ENCODE measurements at places on chromosomes 7 and 10. TPM values are rescaled to one million over a fixed set of nuclear protein-coding genes. Genes with fewer than 3 reads are reported as not detected.

GRCh38 chr7:152489044-152489443, 53.2 kb upstream of the KMT2C start:
- DNase-seq = no peak

GRCh38 chr7:151269511-151269910, 21.0 kb upstream of the SMARCD3 start:
- no peak for DNase-seq

- DNase-seq = no peak
These were observed 30.0 kb upstream of the KNDC1 start for GRCh38 chr10:133129859-133130495.

- DNase-seq = no peak
These were observed 135.2 kb upstream of the MGMT start for GRCh38 chr10:129331839-129332220.

GRCh38 chr7:148585399-148585798, 5.2 kb upstream of the C7orf33 start:
- no peak for DNase-seq

DNA sequence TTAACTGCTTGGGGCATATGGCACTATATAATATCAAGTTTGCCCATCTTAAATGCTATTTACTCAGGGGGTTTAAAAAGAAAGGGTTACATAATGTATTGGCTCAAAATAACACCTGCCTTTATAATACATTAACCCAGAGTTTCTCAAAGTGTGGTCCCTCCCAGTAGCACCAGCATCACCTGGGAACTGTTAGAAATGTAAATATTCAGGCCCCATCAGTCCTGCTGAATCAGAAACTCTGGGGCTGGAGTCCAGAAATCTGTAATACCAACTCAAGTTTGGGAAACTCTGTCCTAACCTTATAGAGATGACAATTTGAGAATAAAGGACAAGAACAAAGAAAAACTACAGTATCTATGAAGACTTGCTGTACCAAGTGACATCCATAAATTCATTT, 270.7 kb downstream of the PARD3 start:
- no peak for DNase-seq

GRCh38 chr10:63671317-63671937, 150.2 kb downstream of the REEP3 start:
- DNase-seq = no peak

DNA sequence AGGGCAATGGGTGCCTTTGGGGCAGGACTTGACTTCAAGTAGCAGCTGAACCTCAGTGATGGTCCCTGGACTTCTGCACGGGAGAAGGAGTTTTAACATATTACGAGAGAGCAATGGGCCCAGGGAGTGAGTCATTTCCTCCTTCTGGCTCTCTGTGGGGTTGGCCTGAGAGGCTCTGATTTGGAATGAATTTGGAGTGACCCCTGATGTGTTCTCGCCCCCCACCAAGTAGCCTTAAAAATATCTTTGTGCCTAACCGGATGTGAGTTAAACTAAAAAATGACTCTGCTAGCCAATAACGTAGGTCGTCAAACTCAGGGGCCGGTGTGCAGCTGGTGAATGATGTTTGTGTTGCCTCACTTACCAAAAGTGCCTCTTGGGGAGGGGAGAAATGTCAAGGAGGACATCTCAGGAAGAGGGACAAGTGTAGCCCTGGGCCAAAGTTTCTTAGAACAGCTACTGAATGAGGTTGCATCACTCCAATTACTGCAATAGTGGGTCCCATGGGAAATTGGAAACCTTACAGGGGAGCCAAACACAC, 656.6 kb downstream of the INHBA start:
- DNase-seq = no peak

DNA sequence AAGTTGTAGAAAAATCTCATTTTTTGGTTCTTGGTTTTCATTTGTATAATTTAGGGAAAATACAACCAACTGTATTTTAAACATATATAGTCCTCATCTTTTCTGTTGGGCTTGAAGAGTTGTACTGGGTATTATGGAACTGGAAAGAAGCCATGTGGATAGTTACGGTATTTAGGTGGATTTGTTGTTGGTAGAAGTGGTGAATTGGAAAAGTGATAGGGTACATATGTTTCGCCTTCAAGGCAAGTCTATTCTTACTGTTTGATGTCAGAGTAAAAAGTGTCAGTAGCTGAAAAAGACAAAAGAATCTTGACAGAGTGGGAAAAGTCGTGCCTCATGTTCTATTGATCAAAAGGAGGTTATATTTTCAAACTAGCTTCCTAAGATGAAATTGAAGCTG, 64.6 kb downstream of the GBF1 start:
- no peak for DNase-seq

GRCh38 chr10:12350925-12351324, 1.6 kb downstream of the CAMK1D start:
- DNase-seq = no peak

DNA sequence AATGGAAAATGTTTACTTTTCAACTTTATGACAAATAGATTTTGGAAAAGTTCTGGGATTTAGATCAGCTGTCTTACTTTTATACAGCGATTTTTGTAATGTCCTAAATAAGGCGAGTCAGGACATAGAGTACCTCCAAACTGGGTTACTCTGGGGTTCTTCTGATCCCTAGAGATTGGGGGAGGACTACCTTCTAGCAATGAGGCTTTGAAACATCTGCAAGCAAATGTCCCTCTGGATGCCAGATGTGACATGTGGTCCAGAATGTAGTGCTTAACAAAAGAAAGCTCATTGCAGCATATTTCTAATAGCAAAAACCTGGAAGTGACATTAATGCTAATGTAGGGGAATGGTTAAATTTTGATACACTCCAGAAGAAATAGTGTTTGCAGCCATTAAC, 36.1 kb downstream of the ABRAXAS2 start:
- no peak for DNase-seq

- DNase-seq = no peak
These were observed at the start of gene GIMAP6 for GRCh38 chr7:150631866-150632864. Gene GIMAP6 (minus strand): TSS chr7:150632385. CDS start chr7:150630142, 2,243 bp downstream.

- DNase-seq = no peak
These were observed 31.4 kb upstream of the IL6 start for GRCh38 chr7:22695476-22696132.

GRCh38 chr10:88944813-88945212, 7.8 kb downstream of the ACTA2 start:
- DNase-seq = no peak

- no peak for DNase-seq
These were observed 1.2 kb downstream of the PALD1 start for GRCh38 chr10:70479626-70480238.

- no peak for DNase-seq
These were observed 15.9 kb upstream of the C10orf120 start for GRCh38 chr10:122715576-122715975.

GRCh38 chr10:15333909-15334649, 37.0 kb downstream of the FAM171A1 start:
- no peak for DNase-seq

DNA sequence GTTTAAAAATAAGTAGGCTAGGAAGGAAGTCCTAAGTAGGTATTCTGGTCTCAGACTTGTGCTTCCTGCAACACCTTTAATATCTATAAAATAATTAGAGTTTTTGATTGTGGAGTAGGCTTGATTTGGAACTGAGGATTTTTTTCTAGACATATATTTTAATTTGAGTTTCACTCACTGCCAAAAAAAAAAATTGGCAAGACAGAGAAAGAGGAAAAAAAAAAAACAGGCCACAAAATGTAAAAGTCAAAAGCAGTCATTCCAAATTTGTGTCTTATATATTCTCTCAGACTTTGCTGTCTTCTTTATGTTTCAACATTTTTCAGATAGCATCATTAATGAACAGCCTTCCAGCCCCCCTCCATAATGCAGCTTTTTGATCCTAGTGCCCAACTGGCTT, 346.1 kb downstream of the NRG3 start:
- no peak for DNase-seq

DNA sequence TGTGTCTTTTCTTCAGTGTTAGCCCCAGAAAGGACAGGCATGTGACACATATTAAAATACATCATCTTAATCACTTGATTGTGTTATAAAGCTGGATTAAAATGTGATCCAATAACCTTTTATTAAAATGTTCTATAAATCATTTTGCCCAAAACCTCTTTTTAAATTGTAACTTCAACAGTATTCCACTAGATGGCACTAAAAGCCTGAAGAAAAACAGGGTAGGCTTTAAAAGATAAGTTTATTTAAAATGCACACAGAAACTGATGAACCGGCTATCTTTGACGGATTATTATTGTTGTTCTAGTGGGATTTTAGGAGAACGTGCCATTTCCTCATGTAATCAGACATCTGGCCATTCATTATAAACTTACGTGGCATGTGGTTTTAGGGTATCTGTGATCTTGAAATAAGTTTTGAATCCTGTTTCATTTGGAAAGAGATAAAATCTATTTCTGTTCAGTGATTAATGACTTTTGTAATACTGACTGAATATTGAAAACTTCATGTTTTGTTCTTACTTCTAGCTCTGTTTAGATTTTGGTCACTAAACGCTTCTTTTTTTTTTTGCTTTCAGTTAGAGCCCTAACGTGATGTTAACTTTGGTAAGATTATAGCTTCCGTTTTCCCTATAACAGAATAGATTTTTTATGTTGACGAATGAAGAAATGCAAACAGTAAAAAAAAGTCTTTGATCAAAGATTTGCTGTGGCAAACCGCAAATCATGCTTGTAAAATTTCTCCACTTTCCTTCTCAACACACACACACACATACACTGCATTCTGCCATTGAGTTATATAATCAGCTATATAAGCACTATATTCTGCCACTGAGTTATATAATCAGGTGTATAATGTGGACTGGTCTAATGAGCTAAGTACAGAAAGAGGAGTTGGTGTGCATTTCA, 13.6 kb downstream of the VPS50 start:
- peak; percentile 16 for DNase-seq

DNA sequence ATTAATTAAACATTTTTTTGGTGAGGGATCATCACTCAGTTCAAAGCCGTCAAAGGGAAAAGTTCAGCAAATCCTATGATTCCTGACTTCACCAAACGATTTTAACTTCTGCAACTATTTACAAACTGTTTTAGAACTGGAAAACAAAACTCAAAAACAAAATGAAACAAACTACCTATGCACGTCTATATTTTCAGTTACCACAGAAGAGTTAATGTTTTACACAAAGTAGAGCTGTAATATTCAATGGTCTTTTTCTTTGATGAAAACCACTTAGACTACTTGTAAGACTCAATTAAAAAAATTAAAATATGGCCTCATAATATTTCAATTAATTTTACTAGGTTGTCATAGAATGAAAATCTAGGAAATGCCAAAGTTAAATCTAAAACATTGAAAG, 131.5 kb downstream of the ATE1 start:
- DNase-seq = no peak

DNA sequence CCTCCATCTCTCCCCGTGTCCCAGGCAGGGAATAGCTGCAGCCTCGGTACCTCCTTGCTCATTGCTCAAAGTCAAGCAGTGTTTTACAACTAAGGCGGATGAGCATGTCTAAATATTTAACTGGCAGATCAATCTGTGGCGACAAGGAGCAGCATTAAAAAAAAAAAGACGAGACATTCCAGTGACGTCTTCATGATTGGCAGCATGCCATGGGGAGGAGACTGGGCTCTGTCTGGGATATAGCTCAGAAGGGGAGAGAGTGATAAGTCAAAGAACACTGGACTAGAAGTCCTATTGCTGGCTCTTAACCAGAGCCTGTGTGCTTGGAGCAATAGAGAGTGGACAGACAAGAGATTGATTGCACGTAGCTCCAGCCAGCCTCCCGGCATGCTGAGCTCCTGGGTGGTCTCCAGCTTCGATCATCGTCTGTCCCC, 287.5 kb upstream of the PODXL start:
- DNase-seq = no peak

DNA sequence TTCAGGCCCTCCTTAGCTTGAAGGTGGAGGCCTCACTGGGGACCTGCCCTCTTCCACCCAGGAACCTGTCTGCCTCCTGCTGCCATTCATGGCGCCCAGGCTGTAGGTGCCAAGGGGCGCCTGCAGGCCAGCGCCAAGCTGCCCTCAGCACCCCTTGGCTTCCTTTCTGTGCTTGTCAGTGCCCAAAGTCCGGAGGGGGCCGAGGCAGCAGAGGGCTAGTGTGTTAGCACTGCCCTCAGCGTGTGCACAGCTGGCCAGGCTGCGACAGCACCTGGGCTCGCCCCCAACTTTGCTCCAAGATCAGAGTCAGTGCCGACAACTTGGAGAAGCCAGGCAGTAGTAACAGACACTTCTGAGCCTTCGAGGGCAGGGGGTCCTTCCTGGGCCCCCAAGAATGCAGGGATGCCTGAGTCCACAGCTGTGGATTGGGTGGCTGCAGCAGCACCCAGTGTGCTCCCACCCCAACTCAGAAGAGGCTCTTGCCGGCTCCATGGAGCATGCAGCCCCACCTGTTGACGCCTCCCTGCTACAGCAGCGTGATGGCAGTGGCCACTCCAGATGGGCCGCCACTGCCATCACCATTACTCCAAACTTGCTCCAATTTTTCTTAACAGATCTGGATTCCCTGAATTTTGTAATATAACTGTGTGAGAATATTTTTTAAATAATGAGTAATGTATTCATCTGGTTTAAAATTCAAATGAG, 41.7 kb downstream of the CACUL1 start:
- peak; percentile 63 for DNase-seq

DNA sequence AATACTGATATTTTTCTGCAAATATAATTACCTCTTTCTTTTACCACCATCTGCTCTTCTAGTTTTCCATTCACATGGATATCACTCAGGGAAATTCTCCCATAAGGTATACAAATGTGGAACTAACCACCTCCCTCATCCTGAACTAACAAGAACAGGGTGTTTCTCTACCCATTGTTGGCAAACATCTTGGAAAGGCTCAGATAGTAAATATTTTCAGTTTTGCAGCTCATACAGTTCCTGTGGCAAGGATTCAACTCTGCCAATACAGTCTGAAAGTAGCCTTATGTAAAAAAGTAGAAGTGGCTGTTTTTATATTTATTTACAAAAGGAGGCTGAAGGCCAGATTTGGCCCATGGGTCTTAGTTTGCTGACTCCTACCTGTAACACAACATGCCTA, 513.0 kb upstream of the TEX47 start:
- no peak for DNase-seq

Gene AOAH
- 0.21 TPM for total RNA-seq

Gene BTBD16
- total RNA-seq = 0.42 TPM

Gene ADAM12
- total RNA-seq = 0.11 TPM

Gene TRPV6
- total RNA-seq = 0.17 TPM

Gene LRRTM3
- total RNA-seq = 0.33 TPM

Gene OR2A7
- 2.0 TPM for total RNA-seq

Gene BHLHA15
- 0.90 TPM for total RNA-seq

Gene ACTR3C
- total RNA-seq = 0.73 TPM

Gene MYL7
- 4.7 TPM for total RNA-seq

Gene FEZF1
- total RNA-seq = 2.1 TPM

Gene LRRD1
- total RNA-seq = not detected

Measured in H7 (cell line).